Kidney (tissue), 22 donors: ENCODE measurements at places on chromosomes 13 and 19.

DNA sequence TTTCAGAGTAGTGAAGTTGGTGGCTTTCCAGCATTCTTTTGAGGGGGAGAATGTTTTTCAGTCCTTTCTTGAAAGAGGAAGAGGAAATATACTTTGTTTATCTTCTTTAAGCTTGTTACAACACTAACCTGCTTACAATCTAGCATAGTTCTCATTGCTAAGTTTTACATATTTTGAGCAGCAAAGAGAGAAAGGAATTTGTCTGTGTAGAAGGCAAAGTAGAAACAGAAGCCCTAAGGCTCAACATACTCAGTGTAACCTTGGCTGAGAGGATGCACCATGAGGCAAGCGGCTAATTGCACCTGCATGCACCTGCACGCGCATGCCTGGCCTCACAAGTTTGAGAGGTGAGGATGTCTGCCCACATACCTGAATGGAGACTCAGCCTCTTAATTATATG is 2.2 kb downstream of the FRY start:
- DNase-seq = no peak

DNA sequence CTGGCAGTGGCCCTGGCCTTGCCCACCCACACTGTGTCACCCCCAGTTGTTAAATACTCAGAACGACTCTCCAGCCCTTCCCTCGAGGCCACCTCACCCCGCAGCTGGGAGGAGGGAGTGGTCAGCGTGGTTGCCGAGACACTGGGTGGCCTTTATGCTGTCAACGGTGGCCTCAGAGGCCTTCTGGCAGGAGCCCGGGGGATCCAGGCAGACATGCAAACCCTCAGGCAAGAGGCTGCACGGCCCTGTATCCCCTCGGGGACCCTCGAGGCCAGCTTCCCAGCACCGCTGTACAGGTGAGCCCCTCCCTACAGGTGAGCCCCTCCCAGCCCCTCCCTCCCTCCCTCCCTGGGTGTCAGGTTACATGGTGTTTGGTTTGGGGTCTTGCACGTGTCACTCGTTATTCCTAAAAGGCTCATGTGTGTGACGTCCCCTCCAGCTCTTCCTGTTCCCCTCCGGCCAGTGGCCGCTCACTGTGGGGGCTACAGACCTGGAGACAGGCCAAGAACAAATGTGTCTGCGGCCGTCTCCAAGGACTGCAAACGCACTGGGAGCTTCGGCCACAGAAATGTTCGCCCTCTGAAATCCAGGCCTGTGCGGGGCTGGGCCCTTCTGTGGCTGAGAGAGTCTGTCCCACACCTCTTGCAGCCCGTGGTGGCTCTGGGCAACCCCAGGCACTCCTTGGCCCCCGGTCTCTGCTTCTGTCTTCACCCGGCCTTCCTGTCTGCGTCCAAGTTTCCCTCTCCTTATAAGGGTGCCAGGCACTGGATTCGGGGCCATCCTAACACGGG is at the start of gene TEKTIP1:
TEKTIP1 (plus strand) TSS at position 210 of the 791 bp plus-strand sequence; CDS start at position 214, 4 bp downstream.
- peak; percentile 69 for DNase-seq

DNA sequence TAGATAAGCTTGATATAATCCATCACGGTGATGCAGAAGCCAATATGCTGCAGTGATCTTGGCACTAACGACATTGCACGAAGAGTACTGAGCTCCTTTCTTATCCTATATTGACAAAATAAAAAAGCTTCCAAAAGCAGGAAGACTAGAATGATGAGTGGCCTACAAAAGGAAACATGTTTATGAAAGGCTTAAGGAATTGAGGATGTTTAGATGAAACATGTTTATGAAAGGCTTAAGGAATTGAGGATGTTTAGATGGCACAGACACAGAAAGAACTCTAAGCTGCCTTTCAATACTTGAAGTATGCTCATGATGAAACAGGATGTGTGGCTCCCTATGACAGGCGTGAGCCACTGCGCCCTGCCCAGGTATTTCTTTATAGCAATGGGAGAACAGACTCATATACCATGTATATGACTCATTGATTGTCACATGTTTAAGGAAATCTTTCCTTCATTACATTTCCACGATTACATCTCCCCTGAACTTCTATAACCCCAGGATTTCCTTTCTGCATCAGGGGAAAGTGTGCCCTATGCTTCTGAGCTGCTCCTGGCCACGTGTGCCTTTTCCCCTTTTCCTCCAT is 690.8 kb upstream of the ARGLU1 start:
- DNase-seq = no peak

DNA sequence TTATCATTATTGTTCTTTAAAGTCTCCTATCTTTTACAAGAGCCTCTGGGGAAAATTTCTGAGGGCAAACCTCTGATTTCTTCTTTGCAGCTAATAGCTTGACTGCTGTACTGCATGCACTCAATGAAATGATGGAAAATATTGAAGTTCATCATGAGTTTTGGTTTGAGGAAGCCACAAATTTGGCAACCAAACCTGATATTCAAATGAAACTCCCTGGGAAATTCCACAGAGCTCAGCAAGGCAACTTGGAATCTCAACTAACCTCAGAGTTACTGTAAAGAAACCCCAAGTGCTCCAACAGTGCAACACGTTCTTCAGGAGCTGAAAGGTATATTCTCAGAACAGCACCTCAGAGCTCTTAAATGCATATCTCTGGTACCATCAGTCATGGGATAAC is 14.2 kb upstream of the RNF6 start:
- DNase-seq = no peak

DNA sequence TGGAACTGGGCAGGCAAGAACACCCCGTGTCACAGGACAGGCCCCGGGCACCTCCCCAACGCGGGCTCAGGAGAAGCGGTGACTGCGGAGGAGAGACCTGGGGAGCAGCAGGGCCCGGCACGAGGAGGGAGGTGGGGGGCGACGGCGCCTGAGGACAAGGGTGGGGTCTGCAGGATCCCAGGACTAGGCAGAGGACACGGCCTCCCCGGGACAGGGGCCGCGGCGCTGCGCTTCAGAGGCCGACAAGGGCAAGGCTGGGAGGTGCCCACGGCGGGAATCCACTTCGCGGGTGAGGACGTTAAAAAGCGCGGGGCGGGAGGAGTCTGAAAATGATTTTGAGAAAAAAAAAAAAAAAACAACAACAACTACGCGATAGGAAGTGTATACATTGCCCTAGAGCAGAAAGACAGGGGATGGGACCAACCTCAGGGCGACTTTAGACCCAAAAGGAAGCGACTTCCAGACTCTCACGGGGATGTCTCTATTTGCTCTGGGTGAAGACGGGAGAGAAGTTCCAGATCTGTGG is 44.9 kb downstream of the ZNF611 start:
- peak; percentile 91 for DNase-seq

- no peak for DNase-seq
Measured at GRCh38 chr19:12912571-12912970, 6.5 kb downstream of the SYCE2 start.

- no peak for DNase-seq
Measured at GRCh38 chr19:28686756-28687155, 526.2 kb downstream of the UQCRFS1 start.

- DNase-seq = peak; percentile 90
Measured at GRCh38 chr13:52850396-52851136, 2.1 kb upstream of the PCDH8 start.

GRCh38 chr19:1591421-1592023 is 1.1 kb downstream of the MBD3 start:
- DNase-seq = peak; percentile 18

GRCh38 chr19:7534531-7535046 is 928 bp upstream of the PNPLA6 start:
- peak; percentile 90 for DNase-seq

- DNase-seq = peak; percentile 81
Measured at GRCh38 chr13:101751488-101751887, 299.0 kb downstream of the ITGBL1 start.
